CD8-positive, alpha-beta memory T cell (primary cell): ENCODE measurements at places on chromosomes 2 and 18. TPM values are rescaled to one million over a fixed set of nuclear protein-coding genes. Genes with fewer than 3 reads are reported as not detected.

Gene POTEJ
- not detected for total RNA-seq

DNA sequence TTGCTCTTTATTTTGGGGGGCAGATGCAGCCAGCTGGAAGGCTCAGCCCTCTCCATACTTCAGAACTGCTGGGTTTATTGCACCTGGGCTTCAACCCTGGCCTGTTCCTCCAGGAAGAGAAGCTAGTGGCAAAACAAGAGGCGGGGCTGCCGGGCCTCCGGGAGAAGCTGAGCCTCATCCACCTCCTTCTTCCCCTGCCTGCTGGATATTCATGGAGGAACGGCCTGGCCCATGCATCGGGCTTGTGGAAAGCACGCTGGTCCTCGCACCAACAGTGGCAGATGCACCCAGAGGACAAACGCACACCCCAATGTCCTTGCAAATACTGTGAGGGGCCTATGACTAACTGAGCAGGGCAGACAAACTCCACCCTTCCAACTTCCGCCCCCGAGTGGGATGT is 30.6 kb downstream of the FAM178B start:
- H3K4me1 ChIP-seq, result peaks cover 29% of the 10 kb centered on the region
- H3K27me3 ChIP-seq, result no peaks in the 10 kb centered on the region
- no peak overlapping the region for H3K27ac ChIP-seq

- H3K4me3 ChIP-seq, result no peak overlapping the region
- no peak for DNase-seq
- H3K27me3 ChIP-seq, result no peaks in the 10 kb centered on the region
- no peaks in the 10 kb centered on the region for H3K4me1 ChIP-seq
- H3K27ac ChIP-seq, result no peak overlapping the region
These were observed 256.0 kb downstream of the DCDC2C start for GRCh38 chr2:3959372-3959771.

DNA sequence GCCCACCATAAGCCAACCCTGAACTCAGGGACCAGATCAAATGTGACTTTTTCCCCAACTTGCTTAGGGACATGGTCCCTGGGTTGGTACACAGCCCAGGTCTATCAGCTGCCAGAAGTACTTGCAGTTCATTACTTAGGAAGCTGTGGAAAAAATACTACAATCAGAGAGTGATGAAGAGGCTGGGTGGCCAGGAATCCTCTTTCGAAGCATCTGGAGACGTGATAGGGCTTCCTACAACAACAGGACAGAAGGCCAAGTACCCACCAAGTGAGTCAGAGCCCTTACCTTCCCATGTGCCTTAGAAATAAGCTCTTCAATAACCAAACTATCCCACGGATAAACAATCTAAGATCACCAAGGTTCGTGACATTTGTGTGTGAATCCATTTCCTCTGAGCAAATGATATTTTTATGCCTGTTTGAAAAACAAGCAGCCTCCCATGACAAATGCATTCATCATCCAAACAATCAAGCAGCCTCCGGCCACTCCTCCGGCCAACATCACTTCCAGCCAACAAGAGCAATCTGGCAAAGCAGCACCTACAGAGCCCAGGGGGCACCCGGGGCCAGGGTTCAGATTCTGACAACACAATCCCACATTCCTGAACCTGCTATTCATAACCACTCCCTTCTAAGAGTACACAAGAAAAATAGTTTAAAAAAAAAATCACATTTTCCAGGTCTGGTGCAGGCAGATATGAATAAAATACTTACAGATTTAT is 26.4 kb downstream of the TBC1D8 start:
- no peak for DNase-seq
- no peaks in the 10 kb centered on the region for H3K4me1 ChIP-seq
- H3K27ac ChIP-seq, result no peak overlapping the region
- H3K36me3 ChIP-seq, result no peaks in the 10 kb centered on the region
- no peaks in the 10 kb centered on the region for H3K27me3 ChIP-seq

GRCh38 chr2:16025876-16026640 is 85.7 kb downstream of the MYCN start:
- H3K36me3 ChIP-seq, result no peaks in the 10 kb centered on the region
- DNase-seq, result no peak
- H3K4me3 ChIP-seq, result no peak overlapping the region
- no peaks in the 10 kb centered on the region for H3K27me3 ChIP-seq

GRCh38 chr2:110106642-110107041 is 9.0 kb downstream of the MALL start:
- no peaks in the 10 kb centered on the region for H3K27me3 ChIP-seq
- H3K36me3 ChIP-seq, result no peaks in the 10 kb centered on the region
- DNase-seq, result no peak

Gene TTLL4
- total RNA-seq, result 42.0 TPM

Gene ADRA2B
- 0.24 TPM for total RNA-seq

DNA sequence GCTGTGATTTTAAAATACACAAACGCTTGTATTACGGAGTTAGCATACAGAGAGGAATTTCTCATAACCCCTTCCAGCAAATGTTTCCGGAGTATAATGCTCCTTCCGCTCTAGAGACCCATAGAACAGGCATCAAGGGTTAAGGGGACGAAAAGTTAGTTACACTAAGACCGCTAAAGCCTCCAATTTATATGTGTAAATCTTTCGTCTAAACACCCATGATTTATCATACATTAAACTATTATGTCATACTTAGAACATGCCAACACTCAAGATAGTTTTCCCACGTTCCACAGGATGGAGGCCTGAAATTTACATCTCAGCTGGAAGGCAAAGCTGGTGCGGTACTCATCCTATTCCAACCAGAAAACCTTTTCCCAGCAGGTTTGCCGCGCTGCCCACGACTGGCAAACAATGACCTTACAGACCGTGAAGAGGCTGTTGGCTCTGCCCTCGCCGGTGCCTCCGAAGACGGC is 650 bp downstream of the ORMDL1 start:
- H3K27me3 ChIP-seq, result no peaks in the 10 kb centered on the region
- H3K36me3 ChIP-seq, result peaks cover 2% of the 10 kb centered on the region
- peak overlapping the region; percentile 92 for H3K27ac ChIP-seq
- DNase-seq, result no peak
- peaks cover 20% of the 10 kb centered on the region for H3K4me1 ChIP-seq

DNA sequence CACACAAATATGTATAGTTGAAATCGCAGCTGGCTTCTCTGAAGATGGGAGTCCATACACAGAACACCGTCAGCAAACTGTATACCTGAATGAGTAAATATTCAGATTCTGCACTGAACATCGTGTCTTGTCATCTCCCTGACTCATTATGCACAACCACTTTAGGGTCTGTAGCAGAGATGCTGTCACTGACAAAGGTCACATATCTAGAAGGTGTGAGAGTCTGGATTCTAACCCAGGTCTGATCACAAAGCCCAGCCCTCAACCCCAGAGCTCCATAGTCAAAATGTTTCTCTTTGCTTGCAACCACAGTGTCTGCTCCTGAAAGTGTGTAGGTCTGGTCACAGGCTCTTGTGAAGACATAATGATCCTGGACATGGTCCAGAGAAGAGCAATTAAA is 78.3 kb upstream of the PAX8 start:
- H3K27me3 ChIP-seq, result no peaks in the 10 kb centered on the region
- H3K4me3 ChIP-seq, result no peak overlapping the region
- no peak overlapping the region for H3K27ac ChIP-seq
- no peak for DNase-seq
- no peaks in the 10 kb centered on the region for H3K36me3 ChIP-seq

Gene CAPN14
- 0.31 TPM for total RNA-seq

- H3K36me3 ChIP-seq, result no peaks in the 10 kb centered on the region
- H3K27ac ChIP-seq, result no peak overlapping the region
- H3K27me3 ChIP-seq, result no peaks in the 10 kb centered on the region
- H3K4me3 ChIP-seq, result no peak overlapping the region
- DNase-seq, result no peak
These were observed 64.1 kb upstream of the EHBP1 start for GRCh38 chr2:62641410-62641843.

- no peak overlapping the region for H3K4me3 ChIP-seq
- H3K4me1 ChIP-seq, result no peaks in the 10 kb centered on the region
- no peaks in the 10 kb centered on the region for H3K36me3 ChIP-seq
- no peak for DNase-seq
These were observed 792.8 kb upstream of the LRRTM1 start for GRCh38 chr2:81097361-81097760.

Gene TUBA3E
- not detected for total RNA-seq

GRCh38 chr2:212032032-212032431 is 506.6 kb downstream of the ERBB4 start:
- H3K4me3 ChIP-seq, result no peak overlapping the region
- no peaks in the 10 kb centered on the region for H3K4me1 ChIP-seq

DNA sequence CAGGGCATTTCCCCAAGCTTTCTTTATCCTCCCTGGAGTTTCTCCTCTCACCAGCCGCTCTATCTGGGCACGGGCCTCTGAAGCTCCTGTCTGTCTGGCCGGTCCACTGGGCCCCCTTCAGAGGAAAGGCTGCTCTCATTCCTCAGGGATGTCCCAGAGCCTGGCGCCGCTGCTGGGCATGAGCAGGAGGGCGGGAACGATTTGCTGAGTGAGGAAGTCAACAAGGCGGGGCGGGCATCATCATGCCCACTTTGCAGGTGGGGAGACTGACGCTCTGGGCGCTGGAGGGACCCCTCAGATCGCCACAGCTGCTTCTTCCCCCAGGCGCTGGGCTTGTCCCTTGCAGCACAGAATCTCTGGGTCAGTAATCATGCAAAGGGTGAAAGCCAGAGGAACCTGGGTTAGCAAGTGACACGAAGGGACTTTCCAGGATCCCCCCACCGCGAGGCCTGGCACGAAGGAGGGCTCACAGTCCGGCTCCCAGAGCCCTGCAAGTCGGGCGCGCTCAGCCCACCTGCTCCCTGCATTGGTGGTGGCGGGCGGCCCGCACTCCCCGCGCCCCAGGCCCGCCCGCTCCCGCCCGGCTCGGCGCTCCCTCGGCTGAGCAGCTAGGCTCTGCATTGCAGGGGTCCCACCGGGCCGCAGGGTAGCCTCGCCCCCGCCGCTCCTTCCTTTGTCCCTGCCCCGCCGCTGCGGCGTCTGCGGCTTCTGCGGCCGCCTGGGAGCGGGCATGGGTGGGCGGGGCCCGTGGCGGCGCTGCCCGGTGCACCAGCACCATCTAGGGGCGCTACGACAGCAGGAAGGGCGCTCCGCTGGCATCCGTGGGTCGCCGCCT is 157.8 kb downstream of the CYRIA start:
- H3K36me3 ChIP-seq, result no peaks in the 10 kb centered on the region
- no peaks in the 10 kb centered on the region for H3K27me3 ChIP-seq
- no peak for DNase-seq
- no peaks in the 10 kb centered on the region for H3K4me1 ChIP-seq

Gene CIB4
- total RNA-seq, result not detected

Gene MARCO
- total RNA-seq, result not detected

Gene NEB
- 0.29 TPM for total RNA-seq

Gene KRTCAP3
- 4.0 TPM for total RNA-seq

GRCh38 chr2:46645681-46646162 is 166.4 kb downstream of the TMEM247 start:
- no peak overlapping the region for H3K27ac ChIP-seq
- no peaks in the 10 kb centered on the region for H3K27me3 ChIP-seq
- DNase-seq, result no peak
- H3K4me1 ChIP-seq, result no peaks in the 10 kb centered on the region
- no peak overlapping the region for H3K4me3 ChIP-seq
